ENCODE measurements at places on chromosomes 12 and 14.

DNA sequence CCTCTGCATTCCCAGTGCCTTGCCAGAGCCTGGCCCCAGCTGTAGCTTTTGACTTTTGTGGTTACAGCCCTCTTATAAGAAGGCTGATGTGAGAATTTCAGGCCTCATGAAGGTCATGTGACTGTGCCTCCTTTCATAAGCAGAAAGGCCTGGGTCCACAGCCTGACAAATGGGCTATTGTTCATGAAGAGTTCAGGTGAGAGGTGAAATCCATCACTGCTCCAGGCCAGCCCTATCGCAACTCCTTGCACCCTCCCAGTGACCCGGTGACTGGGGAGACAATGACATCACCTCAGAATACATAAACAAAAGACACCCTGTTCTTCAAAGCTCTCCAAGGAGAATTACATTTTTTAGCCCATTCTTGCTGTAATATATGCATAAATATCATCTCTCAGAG lies 321.5 kb downstream of the PCNX1 start:
- no peak for DNase-seq

DNA sequence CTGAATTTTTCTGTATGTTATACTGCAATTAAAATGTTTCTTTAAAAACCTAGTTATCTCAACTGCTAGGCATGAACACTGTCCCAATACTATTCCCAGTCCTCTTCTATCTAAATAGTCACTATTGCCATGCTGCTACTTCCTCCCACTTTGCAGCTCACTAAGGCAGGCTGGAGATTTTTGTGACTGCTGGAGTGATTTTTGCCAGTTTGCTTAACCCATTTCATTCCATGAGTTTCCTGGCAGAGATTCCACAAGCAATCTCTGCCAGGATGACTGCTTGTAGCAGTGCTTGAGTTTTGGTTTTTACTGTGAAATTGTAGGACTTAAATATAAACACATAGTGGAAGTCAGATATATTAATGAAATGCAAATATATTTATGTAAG lies 80.8 kb downstream of the BHLHE41 start:
- DNase-seq, result no peak

DNA sequence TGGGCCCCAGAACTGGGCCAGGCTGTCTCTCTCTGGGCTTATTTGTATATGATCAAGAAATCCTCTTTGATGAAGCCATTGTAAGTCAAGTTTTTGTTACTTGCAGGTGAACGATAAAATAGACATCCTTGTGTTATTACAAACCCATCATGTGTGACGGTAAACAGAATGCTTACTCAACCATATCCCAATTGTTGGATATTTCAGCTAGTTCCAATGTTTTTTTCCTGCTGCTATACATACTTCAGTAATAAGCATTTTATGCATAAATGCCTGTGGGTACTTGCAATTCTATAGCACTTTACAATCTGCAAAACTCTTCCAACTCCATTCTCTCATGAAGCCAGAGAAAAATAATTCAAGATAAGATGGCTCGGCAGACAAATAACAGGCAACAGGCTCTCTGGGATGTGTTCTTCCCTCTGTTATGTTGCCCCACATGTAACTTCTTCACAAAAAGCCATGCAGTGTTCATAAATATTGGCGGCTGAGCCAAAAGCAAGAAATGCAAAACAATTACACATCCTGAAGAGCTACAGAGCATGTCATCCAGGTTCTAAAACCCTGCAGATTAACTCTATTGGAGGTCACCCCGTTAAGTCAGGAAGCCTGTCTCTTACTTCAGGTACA lies 69.5 kb downstream of the CLMN start:
- no peak for DNase-seq

DNA sequence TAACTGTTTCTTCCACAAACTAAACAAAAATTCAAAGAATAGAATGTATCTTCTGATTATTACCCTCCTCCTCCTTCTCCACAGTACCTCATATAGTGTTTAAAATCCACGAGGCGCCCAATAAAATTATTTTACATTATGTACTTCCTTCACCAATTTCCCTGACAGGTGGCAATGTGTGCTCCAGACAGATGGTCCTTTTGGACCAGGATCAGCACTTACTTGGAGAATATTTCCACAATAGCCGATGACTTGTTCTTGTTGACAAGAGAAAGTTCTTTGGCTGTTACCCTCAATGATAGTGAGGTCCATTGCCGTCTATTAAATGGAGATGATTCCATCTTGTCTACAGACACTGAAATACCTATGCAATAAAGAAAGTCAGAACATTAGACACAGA lies 34.9 kb downstream of the LIMA1 start:
- DNase-seq, result no peak

DNA sequence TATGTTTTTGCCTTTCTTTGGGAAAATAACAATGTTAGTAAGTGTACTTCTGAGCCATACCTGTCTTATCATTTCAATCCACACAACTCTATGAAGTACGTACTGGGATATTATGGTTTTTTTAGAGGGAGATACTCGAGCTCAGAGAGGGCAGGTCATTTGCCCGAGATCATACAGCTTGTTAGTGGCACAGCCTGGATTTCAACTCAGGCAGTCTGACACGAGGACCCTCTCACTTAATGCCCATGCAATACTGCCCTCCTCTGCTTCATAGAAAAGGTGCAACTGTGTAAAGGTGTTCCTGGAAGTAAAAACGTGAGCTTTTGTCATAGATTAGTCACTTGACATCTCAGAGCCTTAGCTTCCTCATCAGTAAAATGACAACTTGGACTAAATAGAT lies 128.0 kb downstream of the NDUFA12 start:
- no peak for DNase-seq

- no peak for DNase-seq
These were observed 13.5 kb downstream of the AMN1 start for GRCh38 chr12:31715283-31715825.

DNA sequence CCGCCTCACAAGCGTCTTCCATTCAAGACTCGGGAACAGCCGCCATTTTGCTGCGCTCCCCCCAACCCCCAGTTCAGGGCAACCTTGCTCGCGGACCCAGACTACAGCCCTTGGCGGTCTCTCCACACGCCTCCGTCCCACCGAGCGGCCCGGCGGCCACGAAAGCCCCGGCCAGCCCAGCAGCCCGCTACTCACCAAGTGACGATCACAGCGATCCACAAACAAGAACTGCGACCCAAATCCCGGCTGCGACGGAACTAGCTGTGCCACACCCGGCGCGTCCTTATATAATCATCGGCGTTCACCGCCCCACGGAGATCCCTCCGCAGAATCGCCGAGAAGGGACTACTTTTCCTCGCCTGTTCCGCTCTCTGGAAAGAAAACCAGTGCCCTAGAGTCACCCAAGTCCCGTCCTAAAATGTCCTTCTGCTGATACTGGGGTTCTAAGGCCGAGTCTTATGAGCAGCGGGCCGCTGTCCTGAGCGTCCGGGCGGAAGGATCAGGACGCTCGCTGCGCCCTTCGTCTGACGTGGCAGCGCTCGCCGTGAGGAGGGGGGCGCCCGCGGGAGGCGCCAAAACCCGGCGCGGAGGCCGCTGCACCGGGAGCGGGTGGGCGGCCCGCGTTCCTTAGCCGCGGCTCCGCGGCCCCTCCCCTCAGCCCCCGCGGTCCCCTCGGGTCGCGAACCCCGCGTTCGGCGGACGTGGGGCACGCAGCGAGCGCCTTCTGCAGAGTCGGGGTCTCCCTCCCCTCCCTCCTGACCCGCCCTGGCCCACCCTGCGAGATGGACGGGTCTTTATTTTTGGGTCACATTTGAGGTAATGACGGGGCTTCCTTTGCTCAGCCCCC lies at the start of gene UBC:
Gene UBC (minus strand): TSS at position 259 of the 847 bp plus-strand sequence. CDS start 879 bp downstream, outside the sequence.
- peak; percentile 86 for DNase-seq

DNA sequence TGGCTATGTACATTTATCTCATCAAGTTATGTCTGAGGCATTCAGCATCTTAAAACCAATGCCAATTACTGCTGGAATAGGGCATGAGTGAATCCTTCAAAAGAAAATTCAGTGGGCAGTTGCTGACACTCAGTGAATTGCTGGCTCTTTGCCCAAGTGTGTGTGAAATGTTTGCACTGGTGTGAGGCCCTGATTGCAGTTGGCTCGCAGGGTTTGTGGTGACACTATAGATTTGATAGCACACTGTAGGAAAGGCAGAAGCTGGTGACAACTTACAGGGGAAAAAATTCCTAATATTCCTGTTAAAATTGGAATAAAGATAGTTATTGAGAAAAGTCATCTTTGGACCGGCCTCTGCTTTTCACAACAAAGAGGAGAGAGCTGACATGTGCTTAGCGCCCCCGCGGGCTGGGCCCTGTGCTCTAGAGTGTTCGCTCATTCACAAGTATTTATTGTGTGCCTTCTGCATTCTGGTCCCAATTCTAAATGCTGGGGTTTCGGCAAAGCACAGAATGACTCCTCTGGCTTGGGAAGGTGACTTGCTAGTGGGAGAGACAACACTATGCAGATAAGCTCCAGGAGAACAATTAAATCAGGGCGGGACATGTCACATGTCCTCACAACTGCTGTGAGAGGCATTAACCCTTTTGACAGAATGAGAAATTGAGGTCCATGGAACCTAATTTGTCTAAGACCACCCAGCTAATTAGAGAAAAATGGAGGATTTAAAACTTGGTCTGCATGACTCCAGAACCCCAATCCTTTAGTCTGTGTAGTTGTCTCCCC lies 418.7 kb downstream of the NPAS3 start:
- no peak for DNase-seq

DNA sequence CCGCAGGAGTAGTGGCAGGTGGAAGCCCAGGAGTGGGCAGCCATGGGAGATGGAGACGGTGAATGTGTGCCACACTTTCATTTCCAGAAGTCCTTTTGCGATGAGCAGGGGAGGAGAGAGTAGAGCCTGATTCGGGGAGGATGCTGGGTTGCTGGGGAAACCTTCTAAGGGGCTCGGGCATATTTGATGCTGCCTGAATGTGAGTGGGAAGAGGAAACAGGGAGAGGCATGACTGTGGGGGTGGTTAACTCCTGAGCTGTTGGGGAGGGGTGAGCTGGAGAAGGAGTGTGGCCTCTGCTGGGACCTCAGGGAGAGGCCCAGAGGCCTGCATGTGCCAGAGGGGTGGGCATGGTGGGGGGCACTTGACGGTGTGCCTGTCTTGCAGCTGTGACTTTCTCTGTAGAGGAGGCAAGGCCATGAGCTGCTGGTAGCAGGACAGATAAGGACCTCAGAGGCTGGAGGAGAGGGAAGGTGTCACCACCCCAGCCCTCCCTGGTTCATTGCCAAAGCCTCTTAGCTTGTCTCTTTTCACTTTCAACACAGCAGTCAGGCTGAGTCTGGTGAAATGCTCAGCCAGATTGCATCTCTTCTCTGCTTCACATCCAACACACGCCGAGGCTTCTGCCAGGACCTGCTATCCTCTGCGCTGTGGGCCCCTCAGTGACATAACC lies 11.4 kb downstream of the GLT1D1 start:
- no peak for DNase-seq

- no peak for DNase-seq
These were observed 41.6 kb downstream of the USP15 start for GRCh38 chr12:62301799-62302133.

GRCh38 chr12:58647495-58647894 lies 272.8 kb downstream of the LRIG3 start:
- DNase-seq, result no peak

- no peak for DNase-seq
These were observed 103.3 kb upstream of the CRY1 start for GRCh38 chr12:107196681-107197080.

GRCh38 chr12:81339071-81339470 lies 261.2 kb downstream of the ACSS3 start:
- no peak for DNase-seq

- DNase-seq, result no peak
These were observed 75.9 kb downstream of the BMP4 start for GRCh38 chr14:53880761-53881160.

- DNase-seq, result no peak
These were observed 19.3 kb downstream of the BRF1 start for GRCh38 chr14:105281371-105282097.

- no peak for DNase-seq
These were observed 16.0 kb upstream of the ZNF410 start for GRCh38 chr14:73870525-73871235.

DNA sequence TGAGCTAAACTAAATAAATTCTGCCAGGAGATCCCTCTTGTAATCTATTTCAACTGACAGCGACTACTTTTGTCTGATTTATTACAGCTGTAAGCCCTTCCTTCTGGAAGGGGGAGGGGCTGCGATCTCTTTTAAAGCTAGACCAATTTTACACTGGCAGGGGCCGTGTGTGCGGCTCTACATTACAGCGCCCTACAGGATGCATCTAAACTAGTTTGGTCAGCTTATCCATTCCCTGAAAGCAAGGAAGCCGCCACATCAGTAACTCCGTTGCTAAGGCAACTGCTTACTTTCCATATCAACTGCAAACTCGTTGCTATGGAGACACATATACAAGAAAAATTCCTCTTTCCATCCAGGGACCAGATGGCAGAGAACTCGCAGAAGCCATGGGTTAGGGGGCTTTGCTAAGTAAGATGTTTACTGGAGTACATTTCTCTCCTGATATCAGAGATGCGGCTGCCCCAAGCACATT lies 17.4 kb downstream of the FOXN3 start:
- no peak for DNase-seq

DNA sequence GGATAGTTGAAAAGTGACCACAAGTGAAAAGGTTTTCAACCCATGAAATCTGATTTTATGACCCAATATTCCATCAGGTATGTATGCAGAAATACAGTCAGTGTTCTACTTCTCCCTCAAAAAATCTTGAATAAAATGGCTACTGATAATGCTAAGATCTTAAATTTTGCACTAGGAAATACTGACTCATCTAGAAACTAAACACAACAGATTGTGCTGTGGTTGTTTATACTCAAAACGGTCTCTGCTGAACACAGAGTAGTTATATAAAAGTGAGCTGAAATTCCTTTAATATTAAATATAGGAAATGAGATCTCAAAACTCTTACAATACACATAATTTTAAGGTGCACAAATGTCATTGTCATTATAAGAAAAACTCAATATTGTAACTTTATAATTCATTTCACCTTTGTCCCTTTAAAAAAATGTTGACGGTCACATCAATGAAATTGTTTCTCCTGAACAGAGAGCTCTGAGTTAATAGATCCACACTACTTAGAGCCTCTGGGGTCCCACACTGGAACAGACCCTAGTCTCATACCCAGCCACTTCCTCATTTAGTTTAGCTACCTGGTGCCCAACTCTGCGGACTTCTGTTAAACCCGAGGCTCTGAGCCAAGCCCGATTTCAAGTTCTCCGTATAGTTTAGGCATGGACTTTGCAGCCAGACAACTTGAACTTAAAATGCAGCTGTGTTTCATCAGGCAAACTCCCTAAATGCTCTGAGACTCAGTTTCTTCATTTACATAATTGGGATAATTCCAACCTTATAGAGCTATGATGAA lies 9.3 kb downstream of the COCH start:
- DNase-seq, result no peak

- no peak for DNase-seq
These were observed 11.3 kb downstream of the NOS1 start for GRCh38 chr12:117350140-117350539.

DNA sequence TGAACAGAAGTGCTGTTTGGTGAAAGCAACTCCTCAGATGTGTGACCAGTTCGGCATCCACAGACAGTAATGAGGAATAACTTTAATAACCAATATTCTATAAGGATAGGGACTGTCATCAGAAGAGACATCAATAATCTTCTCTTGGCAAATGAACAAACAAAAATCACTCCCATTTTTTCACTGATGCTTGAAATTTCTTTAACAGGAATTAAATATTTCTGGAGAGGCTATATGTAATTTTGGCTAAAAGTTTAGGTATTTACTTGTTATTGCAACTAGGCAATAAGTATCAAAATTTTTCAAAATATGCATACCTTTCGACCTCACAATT lies 121.6 kb upstream of the EEA1 start:
- no peak for DNase-seq

All from activated CD8-positive, alpha-beta memory T cell treated with anti-CD3 and anti-CD28 coated beads, Interleukin-2, amount 50 U/mL, for 4 hours (primary cell).